H1 (cell line): ENCODE measurements at places on chromosomes 2 and 18.
A peak's percentile ranks its signal among the peaks of the same experiment; 100 is the strongest.

- DNase-seq, result no peak
Observed at GRCh38 chr2:207810200-207810788, 40.6 kb upstream of the FZD5 start.

DNA sequence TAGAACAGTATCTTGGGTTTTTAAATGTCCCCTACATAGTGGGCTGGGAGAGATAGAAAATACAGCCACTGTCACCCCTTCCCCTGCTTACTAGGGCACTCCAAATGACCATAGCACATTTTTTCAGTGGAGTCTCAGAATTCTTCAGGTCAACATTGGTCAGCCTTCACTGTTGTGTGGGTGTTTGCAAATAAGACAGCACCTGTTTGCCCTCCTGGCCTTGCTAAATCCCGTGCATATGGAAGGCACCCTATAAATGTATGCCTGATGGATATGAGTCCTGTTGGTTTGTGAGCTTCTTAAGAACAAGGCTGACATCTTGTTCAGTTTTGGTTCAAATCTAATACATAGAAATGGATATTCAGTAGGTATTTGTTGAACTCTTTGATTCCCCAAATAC, 12.5 kb downstream of the ITGA6 start:
- no peak for DNase-seq

- no peak for DNase-seq
Observed at GRCh38 chr18:49342690-49343089, 117.8 kb downstream of the DYM start.

GRCh38 chr18:32237049-32237448, 47.2 kb downstream of the MEP1B start:
- no peak for DNase-seq

DNA sequence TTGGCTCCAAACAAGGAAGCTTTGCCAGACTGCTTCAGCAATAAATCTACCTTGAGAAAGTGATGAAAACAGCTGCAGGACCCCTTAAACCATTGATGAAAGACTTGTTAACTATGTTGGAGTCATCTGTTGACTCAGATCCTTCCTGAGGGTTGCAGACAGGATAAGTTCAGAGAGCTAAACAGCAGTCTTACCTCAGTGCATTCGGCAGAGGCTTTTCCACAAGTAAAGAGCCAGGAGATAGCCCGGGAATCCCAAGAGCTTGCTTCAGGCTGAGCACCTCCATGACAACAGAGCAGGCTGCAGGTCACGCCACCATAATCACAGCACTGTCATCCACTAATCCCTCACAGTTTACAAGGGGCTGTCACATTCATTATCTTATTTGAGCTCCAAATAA, 23.7 kb downstream of the KIAA2012 start:
- DNase-seq, result no peak

DNA sequence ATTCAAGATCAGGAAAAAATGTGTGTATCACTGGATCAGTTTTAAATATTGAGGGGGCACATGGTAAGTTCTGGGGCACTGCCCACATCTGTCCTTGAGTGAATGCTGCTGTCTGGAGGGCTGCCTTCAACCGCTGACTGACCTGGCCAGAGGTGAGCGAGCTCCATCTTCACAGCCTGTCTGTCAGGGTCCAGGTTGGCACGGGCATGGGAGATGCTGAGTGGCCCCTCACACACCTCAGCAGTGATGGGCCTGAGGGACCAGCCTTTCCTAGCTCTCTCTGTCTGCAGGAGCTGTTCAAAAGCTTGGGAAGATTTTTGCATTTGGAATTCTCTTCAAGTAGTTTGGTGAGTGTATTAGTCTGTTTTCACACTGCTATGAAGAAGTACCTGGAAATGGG, 114.8 kb upstream of the ALKAL2 start:
- peak; percentile 13 for DNase-seq

GRCh38 chr18:54857499-54857898, 29.2 kb downstream of the RAB27B start:
- no peak for DNase-seq

DNA sequence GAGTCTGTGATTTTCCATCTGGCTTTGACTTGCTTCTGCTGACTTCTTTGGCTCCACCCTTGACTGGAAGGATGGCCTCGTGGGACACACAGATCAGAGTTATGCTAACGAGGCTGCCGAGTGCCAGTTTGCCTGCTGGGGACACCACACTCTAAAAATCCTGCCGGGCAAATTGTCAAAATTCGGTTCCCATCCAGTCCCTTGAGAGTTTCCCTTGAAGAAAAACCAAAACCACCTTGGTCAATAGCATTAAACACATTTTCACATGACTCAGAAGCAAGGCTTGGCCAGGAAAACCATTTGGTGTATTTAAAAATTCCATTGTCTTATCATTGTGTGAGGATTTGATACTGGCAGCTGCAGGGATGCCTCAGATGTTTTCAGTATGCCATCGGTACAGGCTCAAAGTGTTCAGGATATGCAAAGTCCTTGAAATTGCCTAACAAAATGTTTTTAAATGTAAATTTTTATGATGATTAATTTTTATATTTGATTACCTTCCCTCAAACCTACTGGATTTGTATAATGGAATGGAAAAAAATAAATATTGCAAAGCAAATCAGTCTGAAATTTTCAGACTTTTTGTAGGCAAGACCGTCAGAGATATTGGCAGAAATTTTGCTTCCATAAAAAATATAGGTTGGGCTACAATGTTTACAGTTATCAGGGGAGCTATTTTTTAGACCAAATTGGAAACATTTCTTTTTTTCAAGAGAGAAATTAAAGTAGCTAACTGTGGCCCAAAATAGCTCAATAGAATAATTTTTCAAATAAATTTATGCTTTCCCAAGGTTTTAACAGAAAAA, 41.6 kb downstream of the KCNE4 start:
- DNase-seq, result no peak

GRCh38 chr2:231575612-231576256, 16.9 kb upstream of the TEX44 start:
- no peak for DNase-seq

GRCh38 chr2:230411570-230412370, 4.2 kb upstream of the SP100 start:
- peak; percentile 72 for DNase-seq

GRCh38 chr2:151766437-151767153, 32.3 kb upstream of the NEB start:
- DNase-seq, result no peak

DNA sequence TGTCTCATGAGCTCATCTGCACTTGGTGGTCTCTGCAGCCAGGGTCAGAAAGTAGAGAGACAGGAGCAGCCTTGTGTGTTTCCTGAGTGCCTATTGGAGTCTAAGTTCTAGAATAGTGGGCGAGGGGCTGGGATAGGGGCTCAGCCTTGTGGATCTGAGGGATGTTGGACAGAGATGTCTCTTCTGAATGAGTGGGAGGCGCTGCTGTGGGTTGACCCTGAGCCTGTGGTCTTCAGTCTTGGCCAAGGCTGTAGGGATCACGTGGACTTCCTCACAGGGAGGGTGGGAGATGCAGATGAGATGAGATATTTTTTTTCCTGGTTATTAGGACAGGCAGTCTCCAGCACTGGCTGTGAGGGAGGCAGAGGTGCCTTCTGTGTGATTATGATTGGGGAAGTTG, 61.8 kb downstream of the RNF144A start:
- DNase-seq, result no peak

- DNase-seq, result no peak
Observed at GRCh38 chr18:42486271-42486670, 531.2 kb downstream of the PIK3C3 start.

GRCh38 chr2:120893811-120894584, 158.3 kb downstream of the GLI2 start:
- DNase-seq, result no peak

DNA sequence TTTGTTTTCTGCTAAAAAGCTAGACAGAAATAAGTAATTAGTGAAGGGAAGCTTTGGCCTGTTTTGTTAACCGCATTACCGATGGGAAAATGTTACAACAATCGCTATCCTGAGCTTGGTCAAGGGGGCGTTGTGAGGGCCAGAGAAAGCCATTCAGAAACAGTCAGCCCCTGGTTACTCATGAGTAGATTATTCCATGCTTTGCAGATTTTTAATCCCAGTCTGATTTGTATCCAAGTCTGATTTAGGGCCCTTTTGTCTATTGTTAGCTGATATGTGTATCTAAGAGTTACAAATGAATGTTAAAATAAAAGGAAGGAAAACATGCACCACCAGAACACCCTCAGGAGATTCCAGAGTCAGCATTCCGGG, 99.1 kb downstream of the PRPF40A start:
- no peak for DNase-seq

DNA sequence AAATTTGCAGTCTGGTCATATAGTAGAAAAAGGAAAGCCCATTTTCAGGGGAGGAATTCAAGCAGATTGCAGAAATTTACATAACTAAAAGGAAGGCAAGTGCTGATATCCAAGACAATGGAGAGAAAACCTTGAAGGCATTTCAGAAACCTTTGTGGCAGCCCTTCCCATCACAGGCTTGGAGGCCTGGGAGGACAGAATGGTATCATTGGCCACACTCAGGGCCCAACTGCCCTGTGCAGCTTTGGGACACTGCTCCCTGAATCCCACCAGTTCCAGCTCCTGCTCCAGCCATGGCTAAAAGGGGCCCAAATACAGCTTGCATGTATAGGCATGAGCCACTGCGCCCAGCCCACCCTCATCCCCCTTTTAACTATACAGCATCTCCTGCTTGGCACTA, 81.1 kb upstream of the NYAP2 start:
- no peak for DNase-seq

- no peak for DNase-seq
Observed at GRCh38 chr2:120869730-120870466, 134.2 kb downstream of the GLI2 start.

DNA sequence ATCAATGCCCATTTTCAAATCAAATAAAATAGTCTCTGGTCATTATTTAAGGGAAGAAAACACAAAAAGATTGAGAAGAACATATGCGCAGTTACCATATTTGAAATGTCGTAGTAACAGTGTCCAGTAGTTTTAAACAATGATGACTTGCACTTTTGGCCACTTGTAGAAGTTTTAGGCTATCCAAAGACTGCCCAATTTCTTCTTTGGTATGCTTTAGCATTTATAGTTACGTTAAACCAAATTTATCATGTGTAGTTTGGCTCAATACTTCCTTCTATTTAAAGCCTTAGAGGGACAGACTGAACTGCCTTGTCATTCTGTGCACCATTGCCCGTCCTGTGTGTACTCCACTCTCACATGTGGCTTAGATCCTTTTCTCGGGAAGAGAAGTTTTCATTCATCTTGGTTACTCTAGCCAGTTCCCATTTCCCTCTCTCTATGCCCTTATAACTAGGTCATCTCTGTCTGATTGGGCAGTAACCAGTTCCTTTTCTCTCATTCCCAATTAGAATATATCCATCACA, 84.8 kb upstream of the TTN start:
- DNase-seq, result no peak

DNA sequence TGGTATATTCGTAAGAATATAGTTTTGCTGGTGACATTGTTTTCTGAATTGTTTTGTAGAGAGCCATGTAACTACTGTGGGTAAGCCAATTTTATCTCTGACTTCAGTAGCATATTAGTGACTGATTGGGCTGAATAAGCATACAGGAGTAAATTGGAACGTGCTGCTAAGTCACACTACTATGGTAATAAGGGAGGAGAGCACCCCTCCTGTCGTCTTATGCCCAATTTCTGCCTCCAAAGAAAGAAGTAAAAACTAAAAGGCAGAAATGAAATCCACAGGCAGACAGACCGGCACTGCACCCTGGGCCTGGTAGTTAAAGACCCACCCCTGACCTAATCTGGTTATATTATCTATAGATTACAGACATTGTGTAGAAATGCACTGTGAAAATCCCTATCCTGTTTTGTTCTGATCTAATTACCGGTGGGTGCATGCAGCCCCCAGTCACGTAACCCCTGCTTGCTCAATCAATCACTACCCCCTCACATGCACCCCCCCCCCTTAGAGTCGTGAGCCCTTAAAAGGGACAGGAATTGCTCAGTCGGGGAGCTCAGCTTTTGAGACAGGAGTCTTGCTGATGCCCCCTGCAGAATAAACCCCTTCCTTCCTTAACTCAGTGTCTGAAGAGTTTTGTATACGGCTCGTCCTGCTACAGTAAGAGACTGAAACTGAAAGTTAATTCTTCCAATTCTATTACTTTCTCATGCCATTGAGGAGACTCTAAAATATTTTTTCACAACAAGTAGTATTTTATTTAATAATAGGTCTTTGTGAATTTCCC, 167.0 kb downstream of the ZNF804A start:
- no peak for DNase-seq

DNA sequence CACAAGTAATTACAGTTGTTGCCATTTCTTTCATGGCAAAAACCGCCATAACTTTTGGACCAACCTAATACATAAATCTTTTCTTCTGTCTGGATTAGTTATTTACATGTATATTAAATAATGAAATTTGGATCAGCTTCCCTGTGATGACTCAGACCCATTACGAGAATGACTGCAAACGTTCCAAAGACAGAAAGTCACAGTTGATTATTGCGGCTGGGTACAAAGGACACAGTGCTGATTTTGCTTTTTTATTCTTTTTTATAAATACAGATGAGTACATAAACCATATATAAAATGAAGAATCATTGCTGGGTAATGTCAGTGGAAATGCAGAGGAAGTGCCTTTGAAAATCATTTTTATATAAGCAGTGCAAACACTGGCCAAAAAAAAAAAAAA, 126.2 kb downstream of the TWIST2 start:
- no peak for DNase-seq

GRCh38 chr2:109677835-109678580, 63.8 kb downstream of the SOWAHC start:
- no peak for DNase-seq

- no peak for DNase-seq
Observed at GRCh38 chr2:160096409-160096808, 34.0 kb upstream of the PLA2R1 start.

DNA sequence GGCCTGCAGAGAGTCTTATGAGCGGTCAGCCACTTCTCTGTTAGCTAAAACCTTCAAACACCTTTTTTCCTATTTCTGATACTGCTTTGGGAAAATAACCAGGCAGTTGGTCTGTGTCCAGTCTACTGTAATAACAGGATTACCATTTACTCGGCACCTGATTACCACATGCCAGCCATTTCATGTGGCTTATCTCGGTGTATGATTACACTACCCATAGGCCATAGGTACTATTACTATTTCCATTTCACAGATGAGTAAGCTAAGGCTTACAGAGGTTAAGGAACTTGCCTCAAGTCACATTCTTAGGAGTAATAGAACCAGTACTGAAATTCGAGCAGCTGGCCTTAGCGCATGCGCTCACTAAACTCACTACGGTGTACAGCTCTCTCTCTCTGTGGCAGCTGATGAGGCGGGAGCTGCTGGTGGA, 147.2 kb upstream of the L3MBTL4 start:
- no peak for DNase-seq

DNA sequence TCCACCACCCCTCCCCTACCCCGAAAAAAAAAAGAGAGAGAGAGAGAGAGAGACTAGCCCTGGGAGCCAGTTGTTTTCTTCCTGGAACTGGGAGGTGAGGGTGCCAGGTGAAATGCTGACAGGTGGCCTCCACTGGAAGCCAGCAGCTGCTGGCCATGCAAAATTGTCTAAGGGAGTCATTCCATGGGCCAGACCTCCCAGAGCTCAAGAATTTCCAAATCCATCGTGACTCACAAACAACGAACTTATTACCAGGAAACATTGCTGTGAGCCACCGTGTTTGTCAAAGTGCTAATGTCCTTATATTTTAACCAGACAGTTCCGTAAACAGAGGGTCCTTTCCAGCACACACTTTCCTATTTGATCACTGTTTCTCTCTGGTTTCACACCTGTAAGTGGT, 68.5 kb upstream of the PID1 start:
- no peak for DNase-seq

GRCh38 chr2:98746426-98746825, 15.5 kb upstream of the MGAT4A start:
- DNase-seq, result no peak

- no peak for DNase-seq
Observed at GRCh38 chr2:6525475-6525964, 340.2 kb downstream of the CMPK2 start.
